ENCODE measurements at places on chromosomes 1 and 21.

DNA sequence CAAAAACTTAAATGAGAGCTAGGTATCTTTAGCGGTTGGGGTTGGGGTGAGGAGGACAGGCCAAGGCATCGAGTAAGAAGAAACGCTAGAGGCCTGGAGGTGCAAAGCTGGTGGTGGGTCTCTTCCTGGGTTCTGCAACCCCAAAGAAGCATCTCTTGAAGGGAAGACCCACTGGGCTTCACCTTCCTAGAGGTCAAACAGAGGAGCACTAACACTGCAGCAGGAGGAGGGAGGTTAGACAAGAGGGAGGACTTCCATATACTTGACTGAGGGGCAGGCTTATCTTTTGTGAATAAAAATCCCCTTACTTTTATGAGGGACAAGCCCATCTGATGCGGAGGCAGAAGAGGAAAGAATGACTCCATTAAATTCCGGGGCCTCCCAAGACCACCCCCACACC, 2.5 kb downstream of the MEX3A start:
- DNase-seq = no peak

DNA sequence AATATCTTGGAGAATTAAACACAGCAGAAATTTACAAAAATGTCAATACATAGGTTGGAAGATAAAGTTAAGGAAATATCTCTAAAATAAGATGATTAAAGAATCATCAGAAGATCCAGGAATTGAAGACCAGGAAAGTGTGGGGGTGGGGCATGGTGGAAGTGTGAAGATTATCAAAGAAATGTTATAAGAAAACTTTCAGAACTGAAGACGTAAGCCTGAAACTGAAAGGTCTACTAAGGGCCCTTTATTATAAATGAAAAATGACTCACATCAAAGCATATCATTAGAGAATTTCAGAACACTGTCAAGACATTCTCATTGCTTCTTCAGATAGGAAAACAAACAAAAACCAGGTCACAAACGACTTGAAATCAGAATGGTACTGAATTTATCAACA, 92.4 kb upstream of the DPT start:
- DNase-seq = no peak

DNA sequence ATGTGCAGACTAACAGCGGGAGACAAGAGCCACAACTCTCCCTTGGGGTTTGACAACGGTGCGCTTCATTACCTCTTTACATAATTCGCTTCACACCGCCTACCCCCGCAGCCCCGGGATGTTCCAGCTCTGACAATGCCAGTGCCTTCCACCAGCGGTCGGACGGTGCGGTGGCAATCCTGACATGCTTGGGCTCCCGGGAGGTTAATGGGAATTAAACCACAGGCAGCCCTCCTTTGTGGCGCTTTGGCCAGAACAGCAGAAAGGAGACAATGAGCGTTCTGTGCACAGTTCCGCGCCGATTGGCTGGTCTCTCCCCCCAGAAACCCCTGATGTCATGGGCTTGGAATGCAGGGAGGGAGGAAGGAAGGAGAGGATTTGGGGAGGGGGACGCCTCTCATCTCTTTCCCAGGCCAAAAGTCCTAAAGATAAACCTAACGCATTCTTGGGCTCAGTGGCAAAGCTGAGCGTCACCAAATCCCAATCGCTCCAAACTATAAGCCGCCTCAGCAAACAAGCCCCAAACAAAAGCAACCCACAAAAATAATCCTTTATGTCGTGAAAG, 1.3 kb downstream of the CNN3 start:
- DNase-seq = no peak

GRCh38 chr1:6657138-6657537, 32.5 kb downstream of the THAP3 start:
- no peak for DNase-seq

DNA sequence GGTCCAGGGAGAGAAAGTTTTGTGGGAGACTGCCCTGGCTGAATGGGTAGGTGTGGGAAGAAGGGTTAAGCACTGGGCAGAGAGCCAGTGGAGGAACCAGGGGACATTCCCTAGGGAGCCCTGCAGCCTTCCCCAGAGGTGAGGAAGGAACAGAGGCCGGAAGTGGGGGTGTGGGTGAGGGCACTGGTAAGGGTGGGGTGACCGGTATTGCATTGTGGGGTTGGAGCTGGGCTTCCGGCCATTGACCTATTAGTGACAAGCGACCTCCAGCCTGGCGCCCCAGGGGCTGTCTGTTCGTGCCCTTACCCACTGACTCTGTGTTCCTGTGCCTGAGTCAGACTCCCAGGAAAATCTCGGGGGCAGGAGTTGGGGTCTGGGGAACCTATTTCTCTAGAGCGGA, 3.5 kb upstream of the TSPAN1 start:
- no peak for DNase-seq

GRCh38 chr1:46370214-46370633, 23.9 kb upstream of the FAAH start:
- peak; percentile 11 for DNase-seq

DNA sequence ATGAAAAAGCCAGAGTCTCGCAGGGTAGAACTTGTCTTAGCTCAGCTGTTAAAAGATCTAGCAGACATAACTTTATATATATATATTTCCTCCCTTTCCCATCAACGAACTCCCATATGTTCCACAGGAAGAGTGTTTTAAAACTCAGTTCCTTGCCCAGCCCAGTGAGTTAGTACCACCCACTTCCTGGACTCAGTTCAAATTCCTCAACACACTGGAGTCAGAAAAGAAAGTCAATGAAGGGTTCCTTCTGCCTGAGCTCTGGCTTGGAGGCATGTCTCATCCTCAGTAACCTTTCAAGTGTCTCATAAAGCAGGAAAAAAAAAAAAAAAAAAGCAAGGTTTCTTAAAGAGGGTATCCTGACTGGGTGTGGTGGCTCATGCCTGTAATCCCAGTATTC, 15.6 kb downstream of the TPM3 start:
- DNase-seq = peak; percentile 29

DNA sequence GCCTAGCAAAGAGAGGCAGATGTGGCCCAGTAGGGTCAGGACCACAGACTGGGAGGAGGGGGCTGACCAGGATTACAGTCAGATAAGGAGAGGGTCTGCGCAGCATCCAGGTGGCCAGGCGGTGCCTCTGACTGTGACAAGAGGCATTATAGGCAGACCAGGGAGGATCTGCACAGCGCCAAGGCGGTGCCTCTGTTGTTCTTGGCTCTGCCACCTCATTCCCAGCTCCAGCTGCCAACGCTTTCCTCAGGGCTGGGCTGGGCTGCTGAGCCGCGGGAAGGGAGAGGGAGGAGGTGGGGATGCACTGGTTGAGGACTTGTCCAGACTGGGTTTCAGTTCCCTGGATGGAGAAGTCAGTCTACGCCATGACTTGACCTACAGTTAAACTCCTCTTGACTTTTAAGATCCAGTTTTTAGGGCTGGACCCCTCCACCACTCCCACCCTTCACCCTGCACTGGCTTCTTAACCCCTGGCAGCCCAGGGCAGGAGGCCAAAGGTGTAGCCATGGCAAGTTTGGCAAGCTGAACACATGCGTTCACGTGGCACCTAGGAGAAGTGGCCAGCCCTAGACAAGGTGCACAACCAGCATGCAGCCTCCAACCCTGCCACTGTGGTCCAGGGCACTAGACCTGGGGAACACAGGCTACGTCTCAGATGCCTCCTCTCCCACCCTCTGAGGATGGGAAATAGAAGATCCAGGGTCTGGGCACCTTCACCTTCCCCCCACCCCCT, 4.5 kb upstream of the CRABP2 start:
- DNase-seq = no peak

Measured in inflammatory macrophage (primary cell).